Non-pigmented ciliary epithelial cell (primary cell): ENCODE measurements at places on chromosomes 3 and 15.

GRCh38 chr3:71528816-71529215 lies 54.7 kb downstream of the FOXP1 start:
- no peak for DNase-seq

- DNase-seq, result no peak
Observed at GRCh38 chr15:66581972-66582537, 16.3 kb upstream of the LCTL start.

DNA sequence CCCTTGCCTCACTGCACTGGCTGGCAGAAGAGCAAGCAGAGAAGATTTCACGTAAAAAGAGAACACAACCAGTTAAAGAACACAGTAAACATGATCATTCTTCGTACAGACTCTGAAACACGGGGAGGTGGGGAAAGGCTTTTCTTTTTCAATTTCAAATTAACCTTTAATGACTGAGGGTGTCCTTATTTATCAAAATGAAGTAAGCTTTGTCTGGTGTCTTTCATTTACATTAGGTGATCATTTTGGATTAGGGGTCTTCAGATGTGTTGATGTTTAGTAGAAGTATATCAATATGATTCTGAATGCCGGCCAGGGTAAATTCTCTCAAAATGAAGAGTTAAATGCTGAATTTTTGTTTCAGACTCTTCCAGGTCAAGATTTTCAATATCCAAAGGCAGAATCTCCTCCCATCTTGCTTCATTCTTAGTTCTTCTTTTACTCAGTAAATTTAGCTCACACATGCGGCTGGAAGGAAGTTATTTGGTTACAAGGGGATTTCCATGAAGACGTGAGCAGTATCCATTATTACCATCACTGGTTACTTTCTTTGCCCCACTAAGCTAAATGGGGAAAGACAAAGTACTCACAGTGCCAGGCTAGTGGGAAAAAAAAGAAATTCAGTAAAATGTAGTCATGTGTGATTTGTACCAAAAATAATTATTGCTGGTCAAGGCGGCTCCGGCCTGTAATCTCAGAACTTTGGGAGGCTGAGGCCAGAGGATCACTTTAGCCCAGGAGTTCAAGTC lies 272.2 kb upstream of the NR2F2 start:
- DNase-seq, result no peak

DNA sequence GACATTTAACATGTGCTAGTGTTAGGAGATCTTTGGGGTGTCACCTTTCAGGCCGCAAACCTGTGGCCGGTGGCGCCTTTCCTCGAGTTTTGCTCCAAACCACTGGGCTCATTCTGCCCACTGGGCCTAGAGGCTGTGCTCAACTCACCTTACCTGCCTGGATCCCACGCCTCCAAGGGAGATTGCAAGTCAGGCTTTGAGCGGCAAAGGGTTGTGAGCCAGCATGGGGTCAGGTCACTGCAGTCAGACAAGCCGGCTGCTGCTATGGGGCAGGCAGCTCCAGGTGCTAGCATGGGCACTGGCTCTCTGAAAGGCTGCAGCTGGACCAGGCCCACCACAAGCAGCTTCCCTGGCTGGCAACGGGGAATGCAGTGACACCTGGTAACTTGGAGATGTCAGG lies 265.5 kb downstream of the ZBBX start:
- DNase-seq, result no peak

DNA sequence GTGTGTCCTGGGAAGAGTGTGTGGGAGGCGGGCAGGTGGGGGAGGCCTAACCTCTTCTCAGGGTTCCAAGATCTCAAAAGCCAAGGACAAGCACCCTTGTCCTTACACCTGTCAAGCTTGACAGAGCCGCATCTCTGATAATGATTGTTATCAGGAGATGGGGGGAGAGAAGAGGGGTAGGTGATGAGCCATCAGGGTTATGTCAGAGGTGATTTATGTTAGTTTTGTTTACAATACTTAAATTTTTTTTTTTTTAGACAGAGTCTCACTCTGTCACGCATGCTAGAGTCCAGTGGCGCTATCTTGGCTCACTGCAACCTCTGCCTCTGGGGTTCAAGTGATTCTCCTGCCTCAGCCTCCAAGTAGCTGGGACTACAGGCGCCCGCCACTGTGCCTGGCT lies 7.4 kb upstream of the NCBP2 start:
- no peak for DNase-seq

GRCh38 chr3:126954141-126954842 lies 28.6 kb upstream of the PLXNA1 start:
- DNase-seq, result no peak

- no peak for DNase-seq
Observed at GRCh38 chr3:10615715-10616114, 110.3 kb upstream of the ATP2B2 start.

DNA sequence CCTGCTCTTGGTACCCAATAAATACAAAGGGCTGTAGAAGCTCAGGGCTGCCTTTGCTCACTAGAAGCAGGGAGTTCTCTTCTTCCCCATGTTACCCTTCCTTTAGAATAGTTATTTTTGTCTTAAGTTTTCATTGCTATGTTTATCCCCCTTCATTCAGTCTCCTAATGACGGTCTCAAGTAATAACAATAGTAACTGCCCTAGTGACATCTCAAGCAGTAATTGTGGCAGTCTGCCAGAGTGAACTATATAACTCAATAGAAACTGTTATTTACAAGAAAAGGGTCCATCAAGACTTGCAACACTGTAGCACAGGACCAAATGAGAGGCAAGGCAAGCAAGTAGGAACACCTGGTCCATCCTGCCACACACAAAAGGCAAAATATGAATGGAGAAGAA lies 32.5 kb upstream of the SIN3A start:
- DNase-seq, result no peak

DNA sequence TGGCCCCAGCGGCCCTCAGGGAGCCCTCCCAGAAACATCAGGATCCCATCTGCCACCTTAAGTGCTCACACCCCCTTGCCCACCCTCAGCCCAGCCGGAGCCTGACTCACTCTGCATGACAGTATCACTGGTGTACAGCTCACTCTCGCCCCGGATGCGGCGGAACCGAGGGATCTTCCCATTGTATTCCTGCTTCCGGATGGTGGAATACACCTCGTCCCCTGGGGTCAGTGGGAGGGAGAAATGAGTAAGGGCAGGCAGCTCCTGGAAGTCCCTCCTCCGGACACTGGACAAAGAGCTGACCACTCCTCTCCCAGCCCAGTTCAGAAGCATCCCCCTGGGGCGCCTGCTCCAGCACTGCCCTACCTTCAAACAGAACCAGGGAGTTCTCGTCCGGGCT lies 16.5 kb downstream of the SEMA7A start:
- no peak for DNase-seq

DNA sequence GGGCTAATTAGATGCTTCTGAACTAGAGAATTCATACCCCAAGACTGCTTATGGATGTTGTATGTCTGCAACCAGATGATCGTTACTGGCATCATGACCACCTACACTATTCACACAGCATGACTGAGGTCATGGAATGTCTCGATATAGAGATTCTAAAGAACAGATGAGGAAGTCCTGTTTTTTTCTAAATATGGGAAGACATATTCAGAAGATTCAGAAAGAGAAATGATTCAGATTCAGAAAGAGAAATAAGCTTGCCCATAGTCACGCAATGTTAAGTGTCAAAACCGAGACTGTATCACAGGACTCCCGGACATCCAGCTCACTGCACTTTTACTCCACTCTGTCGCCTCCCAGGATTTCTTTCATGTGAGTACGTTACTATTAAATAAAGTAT lies 136.2 kb downstream of the TPRG1 start:
- DNase-seq, result no peak

DNA sequence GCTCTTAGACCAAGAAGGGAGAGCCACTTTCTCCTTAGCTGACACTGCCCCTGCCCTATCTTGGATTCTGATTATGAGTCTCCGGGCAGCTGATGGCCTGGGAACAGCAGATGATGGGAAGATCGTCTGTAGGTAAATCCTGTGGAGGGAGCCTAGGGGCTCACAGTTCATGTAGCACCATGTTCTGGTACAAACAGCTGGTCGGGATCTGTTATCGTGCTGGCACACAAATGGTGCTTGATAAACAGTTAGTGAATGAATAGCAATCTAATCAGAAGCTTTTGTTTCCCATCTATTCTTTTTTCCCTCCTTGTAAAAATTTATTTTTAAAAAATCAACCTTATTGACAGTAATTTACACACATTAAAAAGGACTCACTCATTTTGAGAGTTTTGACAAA lies 26.8 kb downstream of the CDCP1 start:
- no peak for DNase-seq

- DNase-seq, result no peak
Observed at GRCh38 chr3:140166861-140167599, 232.0 kb downstream of the CLSTN2 start.

GRCh38 chr3:52679811-52680210 lies 5.9 kb downstream of the PBRM1 start:
- no peak for DNase-seq

DNA sequence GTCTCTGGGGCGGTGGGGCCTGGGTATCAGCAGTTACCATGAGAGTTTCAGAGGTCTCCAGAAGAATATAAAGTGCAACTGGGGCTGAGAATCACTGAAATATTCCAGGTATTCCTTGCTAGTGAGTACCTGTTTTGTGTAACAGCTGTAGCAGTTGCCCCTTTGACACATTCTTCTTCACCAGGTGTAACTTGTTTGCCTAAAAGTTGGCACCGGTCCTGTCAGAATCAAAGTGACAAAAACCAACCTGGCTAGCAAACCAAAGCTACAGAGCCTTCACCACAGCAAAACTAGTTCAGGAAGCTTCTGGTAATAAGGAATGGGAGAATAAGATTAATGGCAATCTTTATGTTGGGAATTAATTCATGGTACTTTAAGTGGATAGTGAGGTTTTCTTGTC lies 296.0 kb downstream of the NAALADL2 start:
- no peak for DNase-seq

- no peak for DNase-seq
Observed at GRCh38 chr15:41804361-41804760, 23.5 kb upstream of the JMJD7 start.

DNA sequence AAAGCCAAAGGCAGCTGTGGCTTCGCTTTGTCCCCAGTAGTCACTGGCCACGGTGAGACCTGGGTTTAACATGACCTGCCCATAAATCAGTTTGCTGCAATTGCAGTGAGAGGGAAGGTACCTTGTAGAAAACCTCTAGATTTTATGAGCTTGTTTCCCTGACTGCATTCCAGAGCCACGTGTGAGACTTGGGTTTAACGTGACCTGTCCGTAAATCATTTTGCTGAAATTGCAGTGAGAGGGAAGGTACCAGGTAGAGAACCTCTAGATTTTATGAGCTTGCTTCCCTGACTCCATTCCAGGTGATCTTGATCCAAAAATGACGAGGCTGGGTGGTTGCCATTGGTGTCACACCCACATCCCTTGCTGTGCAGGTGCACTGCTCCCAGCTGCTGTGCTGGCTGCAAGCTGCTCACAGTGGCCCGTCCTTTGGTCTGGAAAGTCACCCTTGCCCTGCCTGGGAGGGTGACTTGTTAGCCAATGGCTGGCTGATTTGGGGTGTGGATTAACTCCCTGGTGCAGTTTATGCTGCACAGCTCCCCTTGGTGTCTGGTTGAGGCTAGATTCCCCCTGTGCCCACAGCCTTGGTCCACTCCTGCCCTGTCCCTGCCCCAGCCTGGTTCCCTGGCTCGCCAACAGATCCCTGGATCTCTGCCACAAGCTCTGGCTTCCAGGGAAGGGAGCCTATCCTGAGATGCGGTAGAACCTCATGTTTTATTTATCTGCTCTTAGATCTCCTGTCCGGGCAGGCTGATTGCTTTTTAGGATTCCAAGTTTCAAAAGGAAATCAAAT lies 192.7 kb upstream of the CTDSPL start:
- no peak for DNase-seq

DNA sequence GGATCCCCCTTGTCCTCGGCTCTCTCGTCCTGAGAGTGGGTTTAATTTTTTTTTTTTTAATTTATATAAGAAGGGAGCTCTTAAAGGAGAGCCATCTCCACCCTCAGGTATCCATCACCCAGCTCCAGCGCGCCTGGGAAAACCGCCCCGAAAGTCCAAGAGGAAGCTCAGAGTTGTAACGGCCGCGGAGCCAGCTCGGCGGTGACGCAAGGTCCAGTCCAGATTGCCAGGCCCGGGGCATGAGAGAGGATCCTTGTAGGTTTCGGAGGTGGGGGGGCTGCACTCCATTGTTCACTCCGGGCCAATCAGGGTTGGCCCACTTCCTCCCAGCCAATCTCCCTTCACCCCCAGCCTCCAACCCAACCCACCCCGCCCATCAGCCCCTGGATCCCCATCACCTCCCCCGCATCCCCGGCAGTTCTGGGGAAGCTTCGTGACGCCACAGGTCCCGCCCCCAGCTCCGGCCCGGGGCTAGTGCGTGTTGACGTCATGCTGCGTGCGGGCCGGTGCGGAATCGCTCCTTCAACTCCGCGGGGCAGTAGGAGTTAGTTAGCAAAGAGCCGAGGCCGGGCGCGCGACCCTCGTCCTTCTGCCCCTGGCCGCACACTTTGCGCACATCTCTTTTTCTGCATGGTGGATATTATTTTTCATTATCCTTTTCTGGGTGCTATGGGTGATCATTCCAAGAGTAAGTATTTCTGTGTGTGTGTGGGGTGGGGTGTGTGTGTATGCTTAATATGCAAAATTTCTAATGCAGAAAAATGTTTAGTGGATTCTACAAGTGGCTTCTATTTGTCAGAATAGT lies at the start of gene ISL2:
TSS of gene ISL2 (plus strand) at position 520 of the 805 bp plus-strand sequence. CDS start at position 631, 111 bp downstream.
- DNase-seq, result peak; percentile 36

DNA sequence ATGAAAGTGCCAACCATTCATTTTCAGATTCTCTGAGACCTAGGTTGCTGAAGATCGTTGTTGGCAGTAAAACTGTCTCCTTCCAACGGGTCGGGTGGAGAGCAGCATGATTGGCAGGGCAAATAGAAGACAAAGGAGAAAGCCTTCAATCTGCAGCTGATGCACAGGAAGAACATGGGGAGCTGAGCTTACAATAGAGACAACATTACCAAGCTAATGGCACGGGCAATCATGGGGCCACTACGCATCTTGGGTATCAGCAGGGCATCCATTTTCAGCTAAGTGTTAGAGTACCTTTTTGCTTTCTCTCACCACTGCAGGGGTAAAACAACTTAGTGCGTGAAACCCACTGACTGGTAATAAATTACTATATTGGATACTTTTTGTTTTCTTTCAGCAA lies 114.8 kb downstream of the WDR72 start:
- no peak for DNase-seq

DNA sequence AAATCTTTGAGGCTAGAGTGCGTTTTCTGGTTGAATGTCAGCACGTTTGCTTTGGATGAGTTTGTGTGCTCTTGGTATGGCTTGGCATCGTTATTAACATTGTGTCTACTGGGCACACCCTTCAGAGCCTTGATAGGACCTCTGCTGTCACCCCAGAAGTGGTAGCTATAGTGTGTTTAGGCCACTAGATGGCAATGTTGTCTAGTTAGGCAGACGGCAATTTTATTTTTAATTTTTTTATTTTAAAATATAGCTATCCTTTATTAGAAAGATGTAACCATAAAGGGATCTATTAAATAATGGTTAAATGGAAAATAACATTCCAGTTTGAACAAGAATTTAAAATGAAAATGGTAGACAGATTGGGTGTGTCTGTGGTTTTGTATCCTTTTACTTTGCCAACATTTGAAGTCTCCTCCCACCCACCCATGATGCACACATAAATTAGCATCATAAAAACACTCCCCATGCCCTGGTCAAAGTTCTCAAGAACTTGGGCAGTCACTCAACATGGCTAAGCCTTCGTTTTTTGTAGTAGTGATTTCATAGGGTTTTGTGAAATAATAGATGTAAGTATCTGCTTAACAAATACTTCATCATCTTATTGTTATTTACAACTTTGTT lies 200.7 kb downstream of the KCNH8 start:
- DNase-seq, result no peak

GRCh38 chr15:74789171-74789631 lies 7.3 kb downstream of the CSK start:
- no peak for DNase-seq
